ENCODE measurements at places on chromosomes 11 and 22. TPM values are rescaled to one million over a fixed set of nuclear protein-coding genes. Genes with fewer than 3 reads are reported as not detected.

DNA sequence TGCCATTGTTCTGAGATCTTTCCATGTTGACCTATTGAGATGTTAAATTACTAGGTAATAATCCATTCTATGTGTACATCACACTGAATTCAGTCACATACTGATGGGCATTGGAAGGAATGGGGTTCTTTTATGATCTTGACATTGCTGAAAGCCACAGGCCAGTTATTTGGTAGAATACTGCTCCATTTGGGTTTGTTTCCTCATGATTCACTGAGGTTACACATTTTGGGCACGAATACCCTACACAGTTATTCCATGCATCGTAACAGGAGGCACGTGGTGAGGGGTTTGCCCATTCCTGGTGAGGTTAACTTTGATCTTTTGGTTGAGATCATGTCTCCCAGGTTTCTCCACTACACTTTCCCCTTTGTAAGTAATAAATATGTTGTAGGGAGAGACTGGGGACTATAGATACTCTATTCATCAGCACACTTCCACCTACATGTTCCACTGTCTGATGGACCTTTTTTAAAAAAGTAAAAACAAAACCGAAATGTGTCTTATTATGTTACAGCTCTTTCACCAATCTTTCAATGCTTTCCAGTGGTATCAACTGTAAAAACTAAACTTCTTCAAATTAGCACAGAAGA, 12.0 kb upstream of the FOLR1 start:
- DNase-seq = no peak

- DNase-seq = no peak
Observed at GRCh38 chr11:9396310-9396709, 11.9 kb downstream of the IPO7 start.

GRCh38 chr11:61069427-61069826, 32.9 kb upstream of the CD5 start:
- DNase-seq = no peak

The SYCE3 gene
- not detected for total RNA-seq

The HEPN1 gene
- not detected for total RNA-seq
